ENCODE measurements at places on chromosomes 7 and 10.

- no peak for ATAC-seq
Observed at GRCh38 chr7:22787951-22788350, 34.7 kb downstream of the TOMM7 start.

- no peak for ATAC-seq
Observed at GRCh38 chr10:124723826-124724225, 20.4 kb downstream of the FAM53B start.

DNA sequence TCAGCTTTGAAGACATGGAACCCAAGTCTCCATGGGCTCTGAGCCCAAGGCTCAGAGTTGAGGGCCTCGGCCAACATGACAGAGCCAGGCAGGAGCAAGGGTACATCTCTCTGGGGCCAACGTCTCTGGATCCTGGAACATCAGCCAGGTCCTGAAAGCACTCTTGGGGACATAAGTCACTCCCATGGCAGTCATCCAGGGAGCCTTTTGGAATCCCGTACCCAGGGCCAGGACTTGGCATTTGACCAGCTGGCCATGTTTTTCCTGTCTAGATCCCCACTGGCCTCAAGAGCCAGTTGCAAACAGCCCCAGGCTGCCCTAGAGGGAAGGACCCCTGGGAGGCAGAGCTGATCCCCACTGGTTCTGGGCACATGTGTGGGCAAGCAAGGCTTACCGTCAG lies 4.3 kb upstream of the CXCL12 start:
- no peak for ATAC-seq

DNA sequence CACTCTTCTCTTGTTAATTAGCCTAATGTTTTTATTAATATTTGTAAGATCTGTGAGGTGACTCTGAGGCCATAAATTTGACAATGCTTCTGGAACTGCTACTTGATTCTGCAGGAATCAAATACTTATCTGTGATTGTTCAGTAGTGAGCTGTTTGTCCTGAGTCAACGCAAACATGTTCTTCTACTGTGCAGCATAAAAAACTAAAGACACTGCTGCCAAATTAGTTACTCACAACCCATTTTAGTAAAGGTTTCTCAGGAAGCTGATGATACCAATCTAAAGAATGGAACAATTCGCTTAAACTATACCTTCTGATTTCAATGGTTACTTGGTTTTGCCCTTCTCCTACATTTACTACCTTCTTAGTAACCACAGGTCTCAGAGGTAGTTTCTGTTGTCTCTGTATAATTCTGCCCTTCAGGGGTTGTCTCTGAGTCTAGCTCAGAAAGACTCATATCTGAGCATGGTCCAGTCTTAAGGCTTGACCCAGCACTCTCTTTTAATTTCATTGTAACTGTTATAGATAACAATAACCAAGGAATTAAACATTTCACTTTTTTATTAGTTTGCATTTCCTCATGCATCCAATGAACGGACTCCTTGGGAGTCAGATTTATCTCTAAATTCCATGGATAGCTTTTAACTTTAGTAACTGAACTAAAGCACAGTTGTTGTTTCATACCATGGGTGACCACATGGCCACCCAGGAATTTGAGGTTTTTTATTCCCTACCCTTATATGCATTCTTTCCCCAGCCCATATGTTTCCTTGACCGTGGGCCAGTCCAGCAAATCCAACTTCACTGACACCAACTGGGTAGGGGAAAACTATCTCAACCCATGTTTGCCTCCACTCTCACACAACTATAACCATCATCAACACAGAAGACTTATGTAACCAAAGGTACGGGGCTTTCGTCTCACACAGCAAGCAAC lies 309.5 kb upstream of the TEX47 start:
- ATAC-seq: no peak

DNA sequence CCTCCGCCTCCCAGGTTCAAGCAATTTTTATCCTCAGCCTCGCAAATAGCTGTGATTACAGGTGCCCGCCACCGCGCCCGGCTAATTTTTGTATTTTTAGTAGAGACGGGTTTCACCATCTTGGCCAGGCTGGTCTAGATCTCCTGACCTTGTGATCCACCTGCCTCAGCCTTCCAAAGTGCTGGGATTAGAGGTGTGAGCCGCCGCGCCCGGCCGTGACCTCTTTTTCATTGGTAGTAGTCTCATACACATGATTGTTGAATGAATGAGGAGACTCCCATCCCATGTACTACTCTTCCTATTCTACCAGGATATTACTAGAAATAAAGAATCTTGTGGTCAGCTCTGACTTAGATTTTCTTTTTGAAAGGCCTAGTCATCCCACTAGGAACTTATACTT lies 56.8 kb downstream of the ARID5B start:
- no peak for ATAC-seq

DNA sequence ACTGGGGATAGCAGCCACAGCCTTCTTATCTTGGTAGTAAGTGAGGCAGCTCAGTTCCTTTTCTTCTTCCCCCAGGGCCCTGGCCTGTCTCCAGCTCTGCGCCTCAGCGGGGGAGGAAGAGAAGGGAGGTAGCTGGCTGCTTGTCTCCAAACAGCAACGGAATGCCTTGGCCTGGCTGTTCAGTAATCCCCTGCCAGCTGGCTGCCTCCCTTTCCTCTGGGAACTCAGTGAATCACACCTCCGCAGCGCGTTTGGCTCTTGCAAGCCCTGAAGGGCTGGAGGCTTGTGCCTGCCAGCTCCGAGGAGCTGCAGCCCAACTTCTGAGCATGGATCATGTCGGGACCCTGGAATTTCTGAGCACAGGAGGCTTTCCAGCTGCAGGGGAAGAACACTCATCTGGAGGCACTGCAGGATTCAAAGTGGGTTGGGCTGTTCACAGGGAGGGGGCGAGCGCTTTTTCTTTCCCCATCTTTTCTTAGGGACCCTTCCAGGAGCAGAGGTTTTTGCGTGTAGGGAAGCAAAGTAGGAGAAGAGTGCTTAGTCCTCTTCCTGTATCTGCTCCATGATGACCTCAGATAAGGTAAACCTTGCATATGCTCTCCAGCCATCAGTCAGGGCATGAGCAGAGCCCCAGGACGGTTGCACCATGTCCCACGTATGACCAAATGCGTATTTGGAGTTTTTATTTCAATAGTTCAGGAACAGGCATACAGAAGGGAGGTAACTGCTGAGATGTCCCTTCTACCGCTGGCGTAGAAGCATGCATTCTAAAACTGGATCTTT lies 253.2 kb upstream of the INHBA start:
- no peak for ATAC-seq

DNA sequence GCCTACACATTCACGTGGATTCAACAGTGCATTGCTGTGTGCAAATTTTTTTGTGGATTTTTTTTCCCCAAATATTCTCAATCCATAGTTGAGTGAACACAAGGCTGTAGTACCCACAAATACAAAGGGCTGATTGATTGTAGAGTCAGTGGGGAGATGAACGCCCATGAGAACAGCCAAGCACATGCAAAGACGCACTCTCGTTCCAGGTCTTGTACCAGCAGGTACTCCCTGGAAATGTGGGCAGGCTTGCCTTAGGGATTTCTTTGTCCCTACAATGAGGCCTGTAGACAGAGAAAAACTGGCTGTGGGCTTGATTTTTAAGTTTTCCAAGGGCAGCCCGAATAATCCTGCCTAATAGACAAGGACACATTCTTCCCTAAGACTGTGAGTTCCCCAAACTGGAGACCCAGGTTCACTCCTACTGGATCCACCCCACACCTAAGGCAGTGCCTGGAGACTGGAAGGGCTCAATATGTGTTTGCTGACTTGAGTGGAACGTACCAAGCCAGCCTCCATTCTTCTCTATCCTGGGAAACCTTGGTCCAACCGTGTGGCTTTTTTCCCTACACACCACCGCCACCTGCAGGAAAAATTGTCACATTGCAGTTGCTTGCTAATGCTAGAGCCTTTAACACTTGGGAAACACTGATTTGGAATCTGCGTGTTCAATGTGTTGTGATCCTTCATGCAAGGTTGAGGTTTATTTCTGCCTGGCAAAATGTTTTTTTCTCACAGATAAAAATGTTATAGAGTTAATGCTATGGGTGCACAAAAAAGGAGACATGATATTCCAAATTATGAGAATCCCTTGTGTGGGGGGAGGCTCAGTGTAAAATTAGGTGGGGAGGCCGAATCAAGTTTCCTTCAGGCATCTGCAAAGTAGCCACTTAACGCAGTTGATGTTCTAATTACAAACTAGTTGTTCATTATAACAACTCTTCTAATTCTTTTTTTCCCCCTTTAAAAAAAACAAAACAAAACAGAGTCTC lies 49.3 kb downstream of the PPP1R17 start:
- ATAC-seq: no peak

DNA sequence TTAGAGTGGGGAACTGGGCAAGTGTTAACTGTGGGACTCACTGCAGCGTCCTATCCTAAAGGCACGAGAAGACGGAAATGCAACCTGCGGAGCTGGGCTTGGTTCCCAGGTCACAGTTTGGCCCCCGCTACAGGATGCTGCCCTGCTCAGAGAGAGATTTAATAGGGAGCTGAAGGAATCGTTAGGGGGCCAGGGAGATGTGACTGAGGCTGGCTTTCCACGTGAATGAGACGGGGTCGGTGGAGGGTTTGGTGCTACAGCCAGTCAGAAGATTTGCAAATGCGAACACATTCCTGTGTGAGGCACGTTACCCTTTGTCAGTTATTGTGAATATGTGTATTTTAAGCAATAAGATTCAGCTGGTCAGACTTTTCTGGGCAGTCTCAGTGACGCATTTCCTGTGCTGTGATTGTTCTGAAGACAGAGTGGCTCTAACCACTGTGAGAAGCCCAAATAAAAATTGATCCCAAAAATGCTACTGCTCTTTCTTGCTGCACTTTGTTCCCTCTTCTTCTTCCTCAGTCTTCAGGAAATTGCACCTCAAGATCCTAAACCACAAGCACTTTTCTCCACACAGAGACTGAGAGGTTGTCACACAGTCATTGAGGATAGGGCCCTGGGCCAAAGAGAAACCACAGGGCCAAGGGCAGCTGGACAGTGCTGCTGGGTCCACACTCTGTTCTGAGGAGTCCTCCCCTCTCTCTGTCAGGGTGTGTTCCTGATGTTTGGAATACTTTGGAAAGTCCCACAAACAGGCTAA lies 21.2 kb downstream of the CYP17A1 start:
- no peak for ATAC-seq

- no peak for ATAC-seq
Observed at GRCh38 chr7:33673029-33673700, 232.2 kb upstream of the BMPER start.

DNA sequence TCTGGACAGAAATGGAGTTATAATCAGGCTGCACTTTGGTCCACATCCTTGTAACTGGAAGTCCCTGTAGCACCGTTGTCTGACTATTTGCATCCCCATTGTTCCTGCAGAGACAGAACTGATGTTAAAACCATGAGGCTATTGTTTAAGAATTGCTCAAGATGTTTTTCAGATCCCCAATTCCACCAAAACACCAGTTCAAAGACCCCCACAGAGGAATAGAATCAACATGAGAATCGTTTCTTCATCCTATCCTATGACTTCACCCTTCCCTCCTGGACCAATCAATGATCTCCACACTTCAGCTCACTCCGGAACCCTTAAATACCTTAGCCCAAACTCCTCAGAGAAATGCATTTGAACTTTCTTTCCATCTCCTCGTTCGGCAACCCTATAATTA lies 57.1 kb upstream of the GRID1 start:
- ATAC-seq: no peak

GRCh38 chr10:123157210-123157609 lies 3.0 kb downstream of the BUB3 start:
- no peak for ATAC-seq

DNA sequence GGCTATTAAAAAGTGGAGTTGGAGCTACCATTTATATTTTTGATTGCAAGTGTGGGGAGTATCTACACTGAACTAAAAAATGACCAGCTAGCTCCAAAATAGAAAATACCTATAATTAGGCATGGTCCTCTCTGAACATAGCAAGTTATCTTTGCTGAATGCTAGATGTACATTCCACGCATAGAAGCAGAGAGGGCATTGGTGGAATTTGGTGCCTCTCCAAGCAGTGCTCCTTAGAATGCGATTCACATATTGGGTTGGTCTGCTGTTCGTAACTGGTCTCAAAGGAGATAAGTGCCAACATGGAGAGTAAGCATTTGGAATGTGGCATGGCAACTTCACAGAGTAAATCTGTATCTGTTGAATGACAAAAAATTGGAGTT lies 196.2 kb downstream of the PTN start:
- no peak for ATAC-seq

DNA sequence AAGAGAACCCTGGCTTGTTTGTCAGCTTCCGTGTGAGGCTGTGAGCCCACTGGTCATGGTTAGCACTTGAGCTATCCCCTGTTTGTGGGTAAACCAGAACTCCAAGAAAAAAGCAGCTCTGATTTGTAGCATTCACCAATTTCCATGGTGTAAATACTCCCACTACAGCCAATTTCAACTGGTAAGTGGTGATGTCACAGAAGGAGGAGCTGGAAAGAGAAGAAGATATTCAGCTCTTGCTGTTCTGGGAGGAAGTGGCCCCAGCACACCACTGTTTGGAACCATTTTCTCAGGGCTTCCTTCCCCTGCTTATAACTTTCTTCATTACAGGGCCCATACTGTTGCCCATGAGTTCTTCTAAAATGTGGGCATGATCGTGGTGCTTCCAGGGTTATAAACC lies 500.1 kb upstream of the ZMIZ1 start:
- no peak for ATAC-seq

DNA sequence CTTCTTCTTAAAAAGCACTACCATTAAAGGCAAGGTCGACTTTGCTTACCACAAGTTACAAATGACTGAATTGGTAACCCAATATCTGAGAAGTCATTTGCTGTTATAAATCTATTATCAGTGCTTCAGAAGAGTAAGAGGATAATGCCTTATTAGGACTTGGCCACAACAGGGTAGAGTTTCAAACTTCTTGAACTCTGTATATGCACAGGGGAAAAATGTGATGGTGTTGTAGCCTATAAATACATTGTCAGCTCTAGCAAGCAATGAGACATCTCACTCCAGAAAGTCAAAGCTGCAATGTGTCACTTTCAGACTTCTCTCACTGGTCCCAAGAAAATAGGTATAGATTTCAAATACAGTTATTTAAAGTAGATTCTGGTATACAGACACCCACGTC lies 9.3 kb downstream of the TFEC start:
- ATAC-seq: no peak

Measured in activated CD4-positive, CD25-positive, alpha-beta regulatory T cell treated with anti-CD3 and anti-CD28 coated beads, Interleukin-2, amount 50 U/mL, for 24 hours (primary cell).